ENCODE measurements at places on chromosomes 13 and 19.

- no peak for DNase-seq
Measured at GRCh38 chr19:53332484-53332883, 1.1 kb upstream of the ZNF845 start.

GRCh38 chr13:110929104-110929777 is 14.4 kb upstream of the ANKRD10 start:
- DNase-seq = no peak

DNA sequence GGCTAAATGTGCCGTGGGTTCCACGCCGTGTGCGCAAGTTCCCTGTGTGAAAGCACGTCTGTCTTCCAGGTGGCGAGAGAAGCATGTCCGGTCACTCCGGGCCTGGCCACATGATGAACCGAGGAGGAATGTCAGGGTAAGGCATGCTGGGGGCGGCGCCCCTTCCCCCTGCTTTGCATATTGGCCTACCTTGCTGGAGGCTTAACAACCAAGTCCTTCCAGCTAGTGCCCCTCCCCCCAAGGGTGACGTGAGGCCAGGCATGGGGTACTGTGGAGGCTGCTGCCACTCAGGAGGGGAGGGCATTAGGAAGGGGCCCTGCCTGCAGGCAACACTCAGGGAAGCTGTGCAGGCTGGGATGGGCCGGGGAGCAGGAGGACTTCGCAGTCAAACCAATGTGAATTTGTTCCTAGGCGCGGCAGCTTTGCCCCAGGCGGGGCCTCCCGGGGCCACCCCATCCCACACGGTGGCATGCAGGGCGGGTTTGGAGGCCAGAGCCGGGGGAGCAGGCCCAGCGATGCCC is 12.5 kb downstream of the MICOS13 start:
- DNase-seq = no peak

- no peak for DNase-seq
Measured at GRCh38 chr13:37106642-37107041, 1.2 kb upstream of the CSNK1A1L start.

- no peak for DNase-seq
Measured at GRCh38 chr13:113534236-113534860, 43.8 kb upstream of the DCUN1D2 start.

GRCh38 chr19:35066691-35067563 is 25.4 kb downstream of the HPN start:
- DNase-seq = peak; percentile 91

DNA sequence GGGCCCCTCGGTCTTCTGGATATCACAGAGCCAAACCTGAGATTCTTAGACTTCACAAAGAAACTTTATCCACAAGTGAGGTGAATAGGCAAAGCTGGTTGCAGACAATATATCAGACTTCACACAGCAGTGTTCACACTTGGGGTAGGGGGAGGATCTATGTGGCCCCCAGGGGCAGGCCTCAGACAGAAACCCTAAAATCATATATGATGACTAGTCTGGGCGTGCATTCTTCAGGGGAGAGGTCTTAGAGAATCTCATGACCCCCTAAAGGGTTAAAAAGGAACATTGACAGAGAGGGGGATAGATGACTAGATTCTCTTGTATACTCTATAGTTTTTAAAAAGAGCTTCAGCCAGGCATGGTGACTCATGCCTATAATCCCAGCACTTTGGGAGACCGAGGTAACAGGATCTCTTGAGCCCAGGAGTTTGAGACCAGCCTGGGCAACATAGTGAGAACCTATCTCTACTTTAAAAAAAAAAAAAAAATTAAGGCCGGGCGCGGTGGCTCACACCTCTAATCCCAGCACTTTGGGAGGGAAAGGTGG is 2.8 kb downstream of the TYROBP start:
- no peak for DNase-seq
